ENCODE measurements at places on chromosomes 12 and 14. TPM values are rescaled to one million over a fixed set of nuclear protein-coding genes. Genes with fewer than 3 reads are reported as not detected.

Gene CLEC4E
- not detected for total RNA-seq

- no peak for DNase-seq
Observed at GRCh38 chr12:1882850-1883470, 35.5 kb downstream of the CACNA2D4 start.

DNA sequence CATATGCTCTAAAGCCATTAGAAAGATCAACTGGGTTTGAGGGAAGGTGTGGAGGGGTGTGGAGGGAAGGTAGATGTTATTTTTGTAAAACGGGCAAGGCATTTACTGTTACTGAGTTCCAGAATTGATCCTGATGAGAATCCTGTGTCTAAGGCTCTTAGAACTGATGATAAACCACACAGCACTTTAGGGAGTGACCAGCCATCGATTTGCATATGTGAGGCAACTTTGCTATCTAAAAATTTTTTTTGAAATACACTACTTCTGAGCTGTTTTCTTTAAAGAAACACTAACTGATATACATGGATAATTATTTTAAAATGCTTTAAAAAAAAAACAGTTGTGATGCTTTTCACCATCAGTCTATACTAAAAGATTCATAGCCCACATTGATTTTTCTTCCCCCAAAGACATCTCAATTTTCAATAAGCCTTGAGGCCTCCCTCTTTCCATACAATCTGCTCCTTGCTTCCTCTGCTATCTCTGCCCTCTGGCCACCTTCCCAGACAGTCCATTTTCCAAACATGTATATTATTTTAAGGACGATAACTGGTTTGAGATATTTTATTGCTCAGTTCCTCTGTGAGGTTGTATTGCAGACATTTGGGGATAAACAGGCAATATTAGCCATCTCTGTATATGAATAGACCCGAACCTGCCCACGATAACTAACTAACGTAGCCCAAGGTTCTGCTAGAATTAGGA lies 265.9 kb downstream of the EFCAB11 start:
- no peak for DNase-seq

DNA sequence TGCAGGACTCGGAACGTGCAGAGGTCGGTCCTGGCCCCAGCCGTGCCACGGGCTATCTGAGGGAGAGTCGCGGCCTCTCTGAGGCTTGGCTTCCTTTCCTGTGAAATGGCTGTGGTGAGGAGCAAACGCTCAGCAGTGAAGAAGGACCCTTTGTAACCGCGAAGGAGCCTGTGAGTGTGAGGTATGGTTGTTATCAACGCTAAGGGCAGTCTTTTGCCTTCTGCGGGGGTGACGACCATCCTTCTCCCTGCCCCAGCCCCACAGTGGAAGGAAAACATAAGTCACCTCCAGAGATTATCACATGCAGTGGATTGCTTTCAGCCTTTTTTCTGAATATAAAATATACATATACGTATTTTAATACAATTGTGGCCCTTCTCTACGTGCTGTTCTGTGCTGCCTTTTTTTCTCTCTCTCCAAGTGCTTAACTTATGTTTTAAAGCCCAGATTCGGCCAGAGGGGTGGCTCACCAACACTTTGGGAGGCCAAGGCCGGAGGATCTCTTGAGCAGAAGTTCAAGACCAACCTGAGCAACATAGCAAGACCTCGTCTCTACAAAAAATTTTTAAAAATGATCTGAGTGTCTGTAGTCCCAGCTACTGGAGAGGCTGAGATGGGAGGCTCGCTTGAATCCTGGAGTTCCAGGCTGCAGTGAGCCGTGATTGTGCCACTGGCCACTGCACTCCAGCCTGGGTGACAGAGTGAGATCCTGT lies 17.4 kb downstream of the TAMALIN start:
- no peak for DNase-seq

Gene PTCSC3
- not detected for total RNA-seq

- no peak for DNase-seq
Observed at GRCh38 chr12:90828621-90829020, 126.4 kb downstream of the CCER1 start.

Gene SMOC1
- 0.78 TPM for total RNA-seq

Gene KRT7
- total RNA-seq: 420 TPM

Gene DHRS2
- 0.44 TPM for total RNA-seq

DNA sequence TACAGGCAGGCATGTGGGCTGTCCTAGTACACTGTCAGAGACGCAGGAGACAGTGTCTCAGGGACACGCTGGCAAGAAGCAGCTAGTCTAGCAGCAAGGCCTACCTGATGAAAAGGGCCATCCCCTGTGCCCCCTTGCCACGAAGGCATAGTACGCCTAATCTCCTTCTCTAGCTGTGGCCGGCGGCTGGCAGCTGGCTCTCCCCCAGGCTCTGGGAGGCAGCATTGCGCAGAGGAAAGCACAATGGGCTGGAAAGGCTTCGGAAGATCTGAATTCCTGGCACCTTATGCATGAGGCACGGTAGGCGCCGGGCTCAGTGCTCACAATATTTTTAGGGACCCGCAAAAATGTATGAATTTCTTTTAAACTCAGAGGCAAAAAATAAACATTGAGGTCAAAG lies 16.0 kb upstream of the PLEKHH1 start:
- no peak for DNase-seq

Measured in endothelial cell of umbilical vein (primary cell).